Activated T-cell treated with anti-CD3 and anti-CD28 coated beads for 1 hour (primary cell): ENCODE measurements at places on chromosomes 13 and 19.

DNA sequence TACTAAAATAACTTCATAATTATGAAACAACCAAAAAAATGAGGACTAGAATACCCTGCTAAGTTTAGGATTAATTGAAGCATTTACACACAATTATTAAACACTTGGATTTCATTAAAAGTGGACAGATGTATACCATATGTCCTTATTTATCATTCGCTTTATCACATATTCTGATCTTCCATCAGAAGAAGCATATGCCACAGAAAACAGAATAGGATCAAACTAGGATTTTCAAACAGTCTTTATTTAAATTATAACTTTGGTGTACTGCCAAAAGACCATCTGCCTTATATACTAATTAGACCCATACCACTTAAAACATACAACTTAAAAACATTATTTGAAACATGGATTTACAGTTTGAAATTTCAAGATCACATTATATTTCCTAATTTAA, 727.1 kb upstream of the KLHL1 start:
- no peak for DNase-seq

GRCh38 chr19:16026756-16027155, 49.5 kb upstream of the TPM4 start:
- no peak for DNase-seq

GRCh38 chr19:34485831-34486230, 4.3 kb downstream of the WTIP start:
- DNase-seq: no peak

DNA sequence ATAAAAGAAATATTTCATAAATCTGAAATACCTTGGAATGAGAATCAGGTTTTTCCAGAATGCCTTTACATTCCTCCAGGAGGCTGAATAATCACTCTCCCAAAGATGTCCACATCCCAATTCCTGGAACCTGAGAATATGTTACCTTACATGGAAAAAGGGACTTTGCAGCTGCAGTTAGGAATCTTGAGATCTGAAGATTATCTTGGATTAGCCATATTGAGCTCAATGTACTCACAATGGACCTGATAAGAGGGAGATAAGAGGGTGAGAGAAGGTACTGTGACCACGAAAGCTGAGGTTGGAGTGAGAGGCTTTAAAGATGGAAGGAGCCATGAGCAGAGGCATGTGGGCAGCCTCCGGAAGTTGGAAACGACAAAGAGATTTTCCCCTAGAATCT, 36.8 kb upstream of the MBNL2 start:
- DNase-seq: no peak

- DNase-seq: no peak
Observed at GRCh38 chr19:12975221-12975741, 5.9 kb downstream of the DAND5 start.
